ENCODE measurements at places on chromosomes 12 and 14.

DNA sequence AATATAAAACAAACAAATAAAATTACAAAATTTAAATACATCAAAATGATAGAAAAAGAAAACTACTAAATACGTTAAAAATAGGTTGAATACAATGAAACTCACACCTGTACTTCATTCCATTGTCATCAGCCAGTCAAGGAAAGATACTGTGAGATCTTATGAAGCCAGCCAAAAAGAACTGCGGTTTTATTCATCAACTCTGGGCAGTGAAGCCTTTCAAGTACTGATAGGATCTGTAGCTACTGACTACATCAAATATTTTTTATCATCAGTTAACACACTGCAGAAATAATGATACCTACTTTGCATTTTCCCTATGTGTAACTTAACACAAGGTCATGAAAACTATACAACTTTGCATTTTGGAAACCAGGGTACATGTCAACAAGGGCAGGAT is 46.3 kb upstream of the FAR2 start:
- DNase-seq, result no peak

DNA sequence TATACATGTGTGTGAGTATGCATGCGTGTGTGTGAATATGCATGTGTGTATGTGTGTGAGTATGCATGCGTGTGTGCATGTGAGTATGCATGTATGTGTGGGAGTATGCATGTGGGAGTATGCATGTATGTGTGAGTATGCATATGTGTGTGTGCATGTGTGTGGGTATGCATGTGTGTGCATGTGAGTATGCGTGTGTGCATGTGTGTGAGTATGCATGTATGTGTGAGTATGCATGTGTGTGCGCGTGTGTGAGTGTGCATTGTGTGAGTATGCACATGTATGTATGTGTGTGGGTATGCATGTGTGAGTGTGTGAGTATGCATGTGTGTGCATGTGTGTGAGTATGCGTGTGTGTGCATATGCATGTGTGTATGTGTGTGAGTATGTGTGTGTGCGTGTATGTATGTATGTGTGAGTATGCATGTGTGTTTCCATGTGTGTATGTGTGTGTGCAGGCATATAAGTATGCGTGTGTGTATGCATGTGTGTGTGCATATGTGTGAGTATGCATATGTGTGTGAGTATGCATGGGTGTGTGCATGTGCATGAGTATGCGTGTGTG is 97.9 kb upstream of the MED13L start:
- no peak for DNase-seq

GRCh38 chr12:76303365-76303764 is 44.9 kb downstream of the BBS10 start:
- no peak for DNase-seq

- DNase-seq, result no peak
Observed at GRCh38 chr14:88005050-88005481, at the start of gene GPR65. TSS of gene GPR65 (plus strand) at chr14:88005135. CDS start at chr14:88010848, 5,713 bp downstream.

DNA sequence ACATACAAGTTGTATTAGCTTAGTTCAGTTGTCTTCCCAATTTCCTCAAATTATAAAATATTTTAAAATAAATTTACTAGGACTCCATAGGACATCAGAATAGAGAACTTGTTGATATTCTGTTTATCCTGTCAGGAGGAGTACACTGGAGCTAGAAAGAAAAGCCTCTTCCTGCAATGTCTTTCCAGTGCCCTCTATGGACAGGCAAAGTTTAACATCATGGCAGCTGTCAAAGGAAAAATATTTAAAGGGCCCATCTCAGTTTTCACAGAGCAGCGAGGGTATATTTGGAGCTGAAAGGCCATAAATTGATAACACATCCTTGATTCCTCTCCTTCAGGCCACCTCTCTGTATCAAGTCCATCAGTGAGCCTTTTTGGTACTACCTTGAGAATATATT is 19.0 kb downstream of the DIP2B start:
- DNase-seq, result no peak

DNA sequence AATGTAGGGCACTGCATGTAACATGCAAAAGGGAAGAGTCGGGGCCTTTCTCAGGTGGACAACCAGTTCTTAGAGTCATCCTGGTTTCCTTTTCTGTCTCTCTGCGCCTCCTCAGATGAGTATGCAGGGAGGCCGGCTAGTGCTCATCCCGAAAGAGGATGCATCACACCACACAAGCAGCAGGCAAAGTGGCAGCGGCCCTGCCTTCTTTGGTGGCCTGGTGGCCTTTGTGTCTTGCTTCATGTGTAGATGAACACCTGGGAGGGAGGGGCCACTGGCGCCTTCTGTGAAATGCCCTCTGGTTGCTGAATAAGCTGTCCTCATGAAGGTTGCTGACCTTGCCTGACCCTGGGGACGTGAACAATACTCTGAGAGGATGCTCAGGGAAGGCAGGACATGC is 18.0 kb downstream of the SLC24A4 start:
- DNase-seq, result no peak

DNA sequence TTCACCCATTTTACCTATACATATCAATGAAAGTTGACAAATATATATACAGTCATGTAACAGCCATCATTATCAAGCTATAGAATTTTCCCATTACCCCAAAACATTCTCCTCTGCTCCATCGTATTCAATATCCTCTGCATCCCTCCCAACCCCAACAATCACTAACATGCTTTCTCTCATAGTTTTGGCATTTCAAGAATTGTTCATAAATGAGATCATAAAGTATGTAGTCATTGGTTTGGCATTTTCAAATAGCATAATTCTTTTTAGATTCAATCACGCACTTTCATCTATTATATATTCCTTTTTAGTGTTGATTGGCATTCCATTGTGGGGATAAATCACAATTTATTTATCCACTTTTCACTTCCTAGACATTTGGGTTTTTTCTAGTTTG is 866.0 kb upstream of the TMEM132C start:
- no peak for DNase-seq

GRCh38 chr12:114450515-114451300 is 44.8 kb upstream of the TBX5 start:
- DNase-seq, result no peak

- DNase-seq, result no peak
Observed at GRCh38 chr14:95388699-95389098, 69.0 kb upstream of the CLMN start.

- no peak for DNase-seq
Observed at GRCh38 chr12:65597527-65597926, 226.8 kb upstream of the HMGA2 start.

DNA sequence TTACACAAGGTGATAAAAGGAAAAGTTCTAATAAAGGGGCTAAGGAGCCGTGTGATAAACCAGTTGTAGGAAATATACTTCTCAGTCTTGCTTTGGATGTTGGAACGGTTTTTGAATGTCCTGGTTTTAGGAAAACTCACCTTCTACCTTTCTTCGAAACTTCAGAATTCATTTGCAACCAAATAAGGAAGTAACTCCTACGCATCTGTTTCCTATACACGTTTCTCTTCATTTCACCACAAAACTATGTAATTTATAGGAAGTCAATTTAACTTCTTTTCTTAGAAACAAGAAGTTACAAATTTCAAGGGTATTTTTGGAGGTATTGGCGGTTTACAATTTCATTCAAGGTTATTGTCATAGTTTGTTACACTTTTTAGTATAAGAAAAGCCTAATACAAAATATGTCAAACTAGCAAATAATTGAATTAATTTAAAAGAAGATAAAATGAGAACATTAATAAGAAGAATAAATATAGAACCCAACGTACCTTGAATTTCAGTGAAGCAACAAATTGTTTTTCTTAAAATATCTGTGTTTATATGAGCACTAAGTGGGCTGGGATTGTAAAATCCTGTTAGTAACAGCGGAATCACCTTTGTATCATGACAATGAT is 33.2 kb upstream of the CD69 start:
- no peak for DNase-seq

GRCh38 chr12:92253301-92253700 is 107.7 kb upstream of the BTG1 start:
- DNase-seq, result no peak

DNA sequence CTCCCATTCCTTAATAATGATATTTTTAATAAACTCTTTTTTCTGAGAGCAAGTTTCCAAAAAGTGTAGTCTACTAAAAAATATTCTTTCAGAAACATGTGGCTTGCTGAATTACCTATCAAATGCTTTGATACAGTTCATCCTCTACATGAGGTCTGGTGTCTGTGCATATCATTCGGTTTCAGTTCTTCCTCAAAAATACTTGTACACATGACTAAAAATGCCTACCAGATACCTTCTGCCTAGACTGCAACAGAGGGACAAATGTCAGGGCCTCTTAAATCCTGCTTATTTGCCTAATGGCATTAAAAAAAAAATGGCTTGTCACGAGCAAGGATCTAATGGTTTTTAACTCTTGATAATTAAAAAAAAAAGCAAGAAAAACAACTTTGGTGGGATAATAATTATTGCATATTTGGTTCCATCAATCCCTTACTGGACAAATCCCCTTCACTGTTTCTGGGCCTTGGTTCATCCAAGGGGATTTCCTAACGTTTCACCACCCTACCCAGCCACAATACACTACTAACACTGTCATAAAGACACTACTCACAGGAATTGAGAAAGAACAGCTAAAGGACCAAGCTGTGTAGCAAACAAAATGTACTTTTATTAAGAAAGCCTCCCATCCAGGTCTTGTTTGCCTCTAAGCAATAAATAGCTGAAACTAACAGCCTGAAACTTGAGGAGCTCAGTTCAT is 45.7 kb downstream of the PARP11 start:
- DNase-seq, result no peak

DNA sequence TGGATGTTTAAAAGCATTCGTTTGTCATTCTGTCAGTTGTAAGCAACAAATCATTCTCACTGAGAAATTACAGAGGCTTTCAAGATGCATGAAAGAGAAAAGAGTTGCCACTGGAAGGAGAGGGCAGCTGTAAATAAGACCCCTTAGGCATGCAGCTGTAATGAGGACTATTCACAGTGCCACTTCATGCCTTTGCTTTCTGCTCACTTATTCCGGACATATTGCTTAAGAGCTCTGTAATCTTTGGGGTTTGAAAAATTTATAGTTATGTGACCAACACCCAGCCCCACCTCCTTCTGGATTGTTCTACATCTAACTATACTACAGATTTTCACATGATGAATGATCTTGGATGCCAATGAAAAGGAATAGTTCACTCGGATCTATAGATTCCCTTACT is 194.8 kb upstream of the DCN start:
- DNase-seq, result no peak

Measured in right renal cortex interstitium (tissue), 3 donors.